ENCODE measurements at places on chromosomes 7 and 10. TPM values are rescaled to one million over a fixed set of nuclear protein-coding genes. Genes with fewer than 3 reads are reported as not detected.

IL2RA gene
- polyA plus RNA-seq = 29.9 TPM

IFIT1B gene
- not detected for polyA plus RNA-seq

PRTFDC1 gene
- 0.39 TPM for polyA plus RNA-seq

NEUROD6 gene
- polyA plus RNA-seq = not detected

ERVW-1 gene
- not detected for polyA plus RNA-seq

MTURN gene
- polyA plus RNA-seq = 4.0 TPM

DNA sequence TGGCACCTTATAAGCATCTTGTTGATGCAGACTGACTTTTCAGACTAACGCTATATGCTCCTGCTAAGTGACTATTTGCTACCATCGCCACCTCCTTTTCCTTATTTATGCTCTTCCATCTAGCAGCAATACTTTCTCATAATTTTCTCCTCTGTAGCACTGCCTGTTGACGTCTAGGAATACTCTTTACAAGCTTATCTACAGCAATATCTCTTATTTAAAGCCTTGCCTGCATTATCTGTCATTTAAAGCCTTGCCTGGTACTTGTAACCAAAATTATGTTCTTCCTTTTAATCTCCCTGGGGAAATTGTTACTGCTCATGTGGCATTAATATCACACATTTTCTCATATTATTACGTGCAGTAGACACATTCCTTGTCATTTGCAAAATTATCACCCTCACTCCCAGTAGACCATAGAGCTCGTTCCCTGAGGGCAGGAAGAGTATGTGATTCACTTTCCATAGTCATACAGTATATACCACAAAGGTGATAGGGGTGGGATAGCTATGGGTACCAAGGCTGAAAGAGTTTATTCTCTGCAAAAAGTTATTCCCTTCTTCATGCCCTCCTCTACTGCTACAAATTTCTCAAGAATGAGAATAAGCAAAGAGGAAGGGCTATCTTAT is 359.7 kb upstream of the PCDH15 start:
- no peak for DNase-seq

- DNase-seq = no peak
Observed at GRCh38 chr7:12893292-12893691, 205.9 kb downstream of the ARL4A start.

DNA sequence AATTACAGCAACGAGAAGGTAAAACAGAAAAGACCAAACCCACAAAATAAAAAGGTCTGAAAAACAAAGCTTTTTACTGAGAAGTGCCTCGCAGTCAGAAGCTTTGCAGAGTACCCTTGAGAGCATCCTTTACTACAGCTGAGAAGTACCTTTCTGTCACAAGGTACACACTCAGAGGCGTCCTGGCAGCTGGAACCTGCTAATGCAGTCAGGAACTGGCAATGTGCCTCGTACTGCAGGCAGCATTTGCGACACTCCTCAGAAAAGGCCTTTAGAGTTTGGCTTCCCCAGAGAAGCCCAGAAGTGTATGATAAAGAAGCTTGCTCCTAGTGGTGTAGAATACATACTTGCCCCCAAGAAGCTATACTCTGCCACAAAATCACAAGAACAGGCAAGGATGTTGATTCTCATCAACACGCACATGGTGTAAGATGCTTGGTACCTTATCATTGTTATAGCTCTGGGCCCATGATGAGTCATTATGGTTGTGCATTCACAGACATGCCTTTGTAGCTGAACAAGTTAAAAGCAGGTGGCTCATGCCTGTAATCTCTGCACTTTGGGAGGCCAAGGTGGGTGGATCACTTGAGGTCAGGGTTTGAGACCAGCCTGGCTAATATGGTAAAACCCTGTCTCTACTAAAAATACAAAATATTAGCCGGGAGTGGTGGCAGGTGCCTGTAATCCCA is 2.0 kb upstream of the GTPBP4 start:
- DNase-seq = no peak

DNA sequence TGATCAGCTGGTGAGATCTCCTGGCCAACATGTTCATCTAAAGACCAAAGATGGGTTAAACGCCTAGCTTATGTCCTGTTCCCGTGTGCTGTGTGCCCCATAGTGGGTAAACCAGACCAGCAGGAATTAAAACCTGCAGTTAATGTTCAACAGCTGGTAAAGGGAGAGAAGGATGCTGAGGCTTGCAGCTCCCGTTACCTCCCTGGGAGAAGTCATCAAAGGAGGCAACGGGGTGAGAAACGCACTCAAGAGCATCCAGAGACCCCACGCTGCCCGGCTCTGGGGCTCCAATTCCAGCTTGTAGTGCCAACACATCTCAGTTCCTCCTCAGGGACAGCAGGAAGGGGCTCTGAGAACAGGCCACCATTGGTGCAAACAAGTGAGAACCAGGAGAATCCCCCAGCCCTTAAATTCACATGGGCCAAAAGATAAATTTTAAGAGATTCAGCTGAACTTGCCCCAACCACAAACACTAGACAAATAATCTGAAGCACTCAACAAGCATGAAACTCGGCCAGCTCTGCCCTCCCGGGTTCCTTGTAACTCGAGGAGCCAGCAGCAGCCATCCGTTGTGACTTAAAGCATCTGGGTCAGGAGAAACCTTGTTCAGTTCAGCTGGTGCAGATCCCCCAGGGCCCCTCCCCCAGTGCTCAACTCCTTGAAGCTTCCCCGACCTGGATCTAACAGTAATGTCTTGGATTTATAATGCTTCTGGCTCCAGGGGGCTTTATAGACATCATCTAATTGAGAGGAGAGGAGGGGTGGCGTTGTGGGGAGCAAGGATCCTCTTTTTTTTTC is 29.4 kb downstream of the FAM241B start:
- DNase-seq = no peak

- no peak for DNase-seq
Observed at GRCh38 chr10:132020456-132020855, 38.7 kb upstream of the BNIP3 start.

DNA sequence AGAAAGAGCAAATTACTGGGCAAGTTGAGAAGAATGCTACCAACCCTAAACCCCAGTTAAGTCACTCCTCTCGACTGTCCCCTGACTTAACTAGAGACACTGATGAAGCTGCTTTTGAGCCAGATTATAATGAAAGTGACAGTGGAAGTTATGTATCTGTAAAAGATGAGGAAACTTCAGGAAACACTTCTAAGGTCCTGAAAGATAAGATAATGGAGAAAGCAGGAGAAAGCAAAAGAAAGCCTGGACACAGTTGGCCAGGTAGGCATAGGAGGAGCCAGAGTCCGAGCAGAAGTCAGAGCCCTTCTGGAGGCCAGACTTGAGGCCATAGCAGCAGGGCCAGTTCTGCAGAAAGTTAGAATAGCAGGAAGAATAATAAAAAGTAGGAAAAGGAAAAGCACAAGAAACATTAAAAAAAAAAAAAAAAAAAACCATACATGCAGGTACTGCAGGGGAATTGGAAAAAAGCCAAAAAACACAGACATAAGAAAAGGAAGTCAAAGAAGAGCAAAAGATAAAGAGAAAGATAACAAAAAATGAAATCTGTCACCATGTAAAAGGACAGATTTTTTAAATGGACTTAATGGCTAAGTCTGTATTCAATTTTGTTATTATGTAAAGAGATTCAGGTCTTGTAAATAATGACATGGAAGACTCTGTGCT is 101.0 kb upstream of the KCNMA1 start:
- DNase-seq = no peak

DNA sequence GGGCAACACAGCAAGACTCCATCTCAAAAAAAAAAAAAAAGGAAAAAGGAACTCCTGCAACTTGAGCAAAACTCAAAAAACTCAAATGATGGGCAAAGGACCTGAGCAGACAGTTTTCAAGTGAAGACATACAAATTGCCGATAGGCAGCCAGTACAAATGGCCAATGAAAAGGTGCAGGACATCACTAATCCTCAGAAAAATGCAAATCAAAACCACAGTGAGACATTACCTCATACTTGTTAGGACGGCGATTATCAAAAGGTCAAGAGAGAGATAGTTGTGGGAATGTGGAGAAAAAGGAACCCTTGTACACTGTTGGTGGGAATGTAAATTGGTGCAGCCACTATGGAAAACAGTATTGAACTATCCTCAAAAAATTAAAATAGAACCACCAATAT is 16.8 kb downstream of the SVOPL start:
- no peak for DNase-seq

- DNase-seq = no peak
Observed at GRCh38 chr10:62511238-62511637, 137.1 kb downstream of the ZNF365 start.

DNA sequence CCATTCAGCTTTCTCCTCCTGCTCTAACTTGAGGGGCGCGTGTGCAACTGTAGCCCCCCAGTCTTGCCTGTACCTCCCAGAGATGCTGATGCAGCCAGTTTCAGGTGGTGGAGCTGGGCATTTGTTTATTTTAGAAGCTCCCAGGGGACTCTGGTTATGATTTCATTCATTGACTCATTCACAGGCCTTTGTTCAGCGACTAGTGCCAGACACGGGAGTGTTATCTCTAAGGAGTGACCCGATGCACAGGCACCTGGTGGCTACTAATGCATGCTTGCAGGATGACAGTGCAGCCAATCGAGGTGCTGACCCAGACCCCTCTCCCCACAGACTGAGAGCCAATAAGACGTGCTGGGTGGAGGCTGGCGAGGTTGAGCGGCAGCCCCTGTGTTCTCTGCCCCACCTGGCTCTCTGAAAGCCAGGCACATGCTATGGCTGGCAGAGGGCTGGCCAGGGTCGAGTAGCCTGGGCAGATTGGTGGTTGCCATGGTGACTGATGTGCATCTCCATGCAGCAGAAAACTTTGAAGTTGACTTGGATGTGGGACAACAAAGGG is 19.7 kb upstream of the SLC18A2 start:
- DNase-seq = no peak

GRCh38 chr10:64760371-64760770 is 1239.2 kb downstream of the REEP3 start:
- DNase-seq = no peak

GRCh38 chr10:126576336-126576735 is 94.2 kb downstream of the C10orf90 start:
- DNase-seq = no peak
